Thyroid gland (tissue), 4 donors: ENCODE measurements at places on chromosomes 3 and 15.
A peak's percentile ranks its signal among the peaks of the same experiment; 100 is the strongest.

- DNase-seq = no peak
These were observed 2.1 kb downstream of the PDE8A start for GRCh38 chr15:84983711-84984110.

DNA sequence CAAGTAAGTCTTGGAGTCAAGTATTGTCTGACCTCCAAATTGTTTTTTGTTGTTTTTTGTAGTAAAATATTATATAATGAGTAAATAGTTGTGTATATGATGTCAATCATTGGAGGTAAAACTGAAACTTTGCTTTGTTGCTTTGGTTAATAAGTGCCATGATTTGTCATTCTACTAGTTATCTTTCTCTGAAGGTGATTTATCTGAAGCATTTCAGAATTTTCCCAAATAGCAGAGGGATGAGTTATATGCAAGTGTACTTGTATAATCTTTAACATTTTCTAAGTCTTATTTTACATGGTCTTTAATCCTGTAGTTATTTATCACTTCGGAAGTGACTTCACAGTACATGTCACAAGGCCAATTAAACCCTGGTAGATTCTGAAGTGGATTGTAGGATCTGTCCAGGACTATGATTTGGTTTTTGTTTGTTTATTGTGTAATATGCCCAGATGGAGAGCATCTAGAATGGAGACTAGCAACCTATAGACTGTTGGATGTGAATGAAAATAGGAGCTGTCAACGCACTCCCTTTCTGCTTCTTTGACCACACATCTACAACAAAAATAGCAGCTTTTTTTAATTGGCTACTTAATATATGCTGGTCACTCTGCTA lies 93.1 kb upstream of the SAMMSON start:
- no peak for DNase-seq

DNA sequence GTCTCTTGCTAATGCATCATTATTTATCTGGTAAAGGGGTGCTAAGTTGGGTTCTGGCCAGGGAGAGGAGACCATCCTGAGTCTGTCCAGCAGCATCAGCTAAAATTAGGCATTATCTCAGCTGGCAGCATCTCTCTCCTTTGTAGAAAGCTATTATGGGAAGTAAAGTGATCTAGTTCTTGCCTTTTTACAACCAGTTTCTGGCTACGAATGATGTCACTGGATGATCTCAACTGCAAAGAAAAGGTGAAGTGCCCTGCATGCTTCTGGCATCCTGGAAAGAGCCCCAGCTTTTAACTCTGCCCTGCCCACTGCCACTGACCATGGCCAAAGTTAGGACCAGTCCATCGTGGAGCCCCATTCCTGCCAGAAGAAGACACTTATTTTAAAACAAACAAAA lies 37.1 kb upstream of the IL12A start:
- DNase-seq = no peak

DNA sequence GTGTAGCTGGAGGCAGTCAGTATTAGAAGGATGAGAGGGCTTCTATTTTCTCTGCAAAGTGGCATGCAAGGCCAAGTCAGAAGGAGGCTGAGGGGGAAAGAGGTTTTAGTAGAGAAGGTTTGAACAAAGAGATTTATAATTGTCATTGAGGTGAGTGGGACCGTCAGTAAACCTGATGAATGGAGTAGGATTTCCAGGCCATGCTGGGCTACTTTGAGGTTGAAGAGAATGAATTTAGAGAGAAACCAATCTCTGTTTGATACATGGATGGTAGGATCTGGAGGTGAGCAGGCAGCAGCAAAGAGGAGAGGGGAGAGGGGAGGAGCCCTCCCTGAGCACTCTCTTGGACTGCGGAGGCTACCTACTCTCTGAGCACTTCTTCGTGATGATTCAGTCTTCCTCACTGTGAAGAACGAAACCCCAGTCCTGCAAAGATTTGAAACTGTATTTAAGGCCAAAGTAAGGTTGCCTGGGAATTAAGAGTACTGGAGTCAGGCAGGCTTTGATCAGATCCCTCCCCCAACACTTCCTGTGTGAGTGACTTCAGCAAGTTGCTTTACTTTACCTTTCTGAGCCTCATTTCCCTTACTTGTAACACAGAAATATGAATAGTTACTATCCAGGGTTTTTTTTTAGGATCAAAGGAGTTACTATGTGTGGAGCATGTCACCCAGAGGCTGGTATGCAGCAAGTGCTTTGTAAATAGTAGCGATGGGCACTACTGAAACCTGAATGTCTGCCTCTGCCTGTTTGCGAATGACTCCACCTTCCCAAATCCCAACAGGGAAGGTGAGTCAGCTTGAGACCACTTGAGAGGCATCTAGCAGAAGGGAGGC lies 75.8 kb downstream of the RPL39L start:
- DNase-seq = no peak

- DNase-seq = peak; percentile 36
These were observed 9.9 kb downstream of the CCR5 start for GRCh38 chr3:46380471-46381221.

- no peak for DNase-seq
These were observed 3.1 kb downstream of the SLC35A5 start for GRCh38 chr3:112564940-112565305.

GRCh38 chr3:114362815-114363214 lies 69.0 kb downstream of the TIGIT start:
- DNase-seq = no peak

DNA sequence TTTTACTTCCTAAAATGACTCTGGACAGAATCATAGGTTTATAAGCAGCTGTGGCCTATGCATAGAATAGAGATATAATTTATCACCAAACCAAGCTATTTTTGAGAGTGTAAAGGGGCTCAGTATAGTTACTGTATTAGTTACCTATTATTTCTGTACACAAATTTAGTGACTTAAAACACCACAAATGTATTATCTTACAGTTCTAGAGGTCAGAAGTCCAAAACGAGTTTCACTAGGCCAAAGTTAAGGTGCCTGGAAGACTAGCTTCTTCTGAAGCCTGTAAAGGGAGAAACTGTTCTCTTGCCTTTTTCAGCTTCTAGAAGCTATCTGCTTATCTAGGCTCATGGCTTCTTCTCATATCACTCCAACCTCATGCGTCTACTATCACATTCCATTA lies 30.1 kb downstream of the CCDC54 start:
- DNase-seq = no peak

DNA sequence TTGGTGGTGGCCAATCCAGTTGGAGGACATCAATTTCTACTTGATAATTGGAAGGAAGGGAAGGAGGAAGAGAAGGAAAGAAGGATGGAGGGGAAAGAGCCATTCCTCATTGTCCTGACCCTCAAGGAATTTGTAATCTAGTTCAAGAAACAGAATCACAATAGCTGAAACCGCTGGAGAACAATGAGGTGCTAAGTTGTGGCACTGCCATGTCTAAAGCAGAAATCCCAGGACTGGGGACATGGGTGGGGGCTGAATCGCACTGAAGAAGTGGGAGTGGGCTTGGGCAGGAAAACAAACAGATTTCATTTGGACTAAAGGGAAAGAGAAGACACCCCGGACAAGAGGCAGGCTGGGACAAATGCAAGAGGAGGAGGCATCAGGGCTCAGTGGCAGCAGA lies 183.6 kb downstream of the UACA start:
- no peak for DNase-seq
